ENCODE measurements at places on chromosomes 16 and 17.

DNA sequence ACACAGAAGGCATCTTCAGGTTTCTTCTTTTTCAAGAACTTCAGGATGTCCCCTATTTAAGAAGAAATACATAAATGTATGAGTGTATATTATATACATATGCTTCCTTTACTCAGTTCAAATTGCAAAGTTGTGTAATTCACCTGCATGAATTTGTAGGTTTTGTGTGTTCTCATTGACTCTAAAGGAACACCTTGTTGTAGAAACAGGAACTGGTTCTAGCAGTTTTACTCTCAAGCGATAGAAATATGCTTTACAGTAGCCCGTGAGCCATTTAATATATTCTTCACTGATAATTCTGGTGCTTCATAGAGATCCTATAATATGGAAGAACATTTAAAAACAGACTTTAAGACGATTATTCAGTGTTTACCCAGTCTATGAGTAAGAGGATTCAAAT, 53.3 kb upstream of the LRRC37A3 start:
- no peak for DNase-seq

DNA sequence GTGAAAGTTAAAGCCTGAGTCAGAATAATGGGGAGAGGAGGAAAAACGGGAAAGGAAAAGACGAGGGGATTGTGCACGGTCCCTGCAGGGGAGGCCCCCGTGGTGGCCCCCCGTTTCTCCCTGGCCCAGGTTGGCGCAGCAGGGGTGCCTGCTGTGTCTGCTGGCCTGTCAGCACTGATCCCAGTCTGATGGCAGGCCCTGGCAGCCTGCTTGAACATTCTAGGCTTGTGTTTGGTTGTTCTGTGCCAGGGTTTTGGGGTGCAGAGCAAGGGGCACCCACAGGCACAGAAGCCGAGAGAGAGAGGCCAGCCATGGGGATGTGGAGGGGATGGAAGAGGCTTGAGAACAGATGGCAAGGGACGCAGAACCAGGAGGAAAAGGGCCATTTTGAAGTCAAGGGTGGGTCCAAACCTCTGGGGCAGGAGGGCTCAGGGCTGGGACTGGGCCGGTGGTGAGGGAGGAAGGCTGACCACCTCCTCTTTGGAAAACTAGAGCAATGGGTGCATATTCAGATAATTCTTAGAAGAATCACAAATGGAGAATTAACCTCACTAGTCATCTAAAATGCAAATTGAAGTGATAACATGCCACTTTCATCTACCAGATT, 35.9 kb downstream of the TBX4 start:
- DNase-seq, result no peak

GRCh38 chr16:72018470-72018869, 9.9 kb downstream of the DHODH start:
- DNase-seq, result no peak

DNA sequence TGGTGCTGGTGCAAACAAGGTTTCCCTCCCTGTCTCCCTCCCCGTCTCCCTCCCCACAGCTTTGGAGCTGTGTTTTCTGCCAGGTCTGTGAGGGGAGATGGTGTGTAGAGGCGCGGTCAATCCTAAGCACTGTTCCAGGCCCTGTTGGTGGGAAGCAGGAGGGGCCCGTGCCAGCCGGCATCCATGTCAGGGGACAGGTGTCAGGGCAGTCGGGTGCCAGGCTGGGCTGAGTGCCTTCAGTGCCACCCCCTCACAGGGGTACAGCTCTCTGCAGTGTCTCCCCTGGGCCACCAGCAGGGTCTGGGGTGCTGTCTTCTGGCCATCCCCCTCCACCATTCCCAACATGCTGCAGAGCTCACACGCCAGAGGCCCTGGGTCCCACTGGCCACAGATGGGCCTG, 73.6 kb downstream of the KLHDC4 start:
- DNase-seq, result no peak

GRCh38 chr17:64596439-64596838, 65.7 kb downstream of the SMURF2 start:
- DNase-seq, result no peak

DNA sequence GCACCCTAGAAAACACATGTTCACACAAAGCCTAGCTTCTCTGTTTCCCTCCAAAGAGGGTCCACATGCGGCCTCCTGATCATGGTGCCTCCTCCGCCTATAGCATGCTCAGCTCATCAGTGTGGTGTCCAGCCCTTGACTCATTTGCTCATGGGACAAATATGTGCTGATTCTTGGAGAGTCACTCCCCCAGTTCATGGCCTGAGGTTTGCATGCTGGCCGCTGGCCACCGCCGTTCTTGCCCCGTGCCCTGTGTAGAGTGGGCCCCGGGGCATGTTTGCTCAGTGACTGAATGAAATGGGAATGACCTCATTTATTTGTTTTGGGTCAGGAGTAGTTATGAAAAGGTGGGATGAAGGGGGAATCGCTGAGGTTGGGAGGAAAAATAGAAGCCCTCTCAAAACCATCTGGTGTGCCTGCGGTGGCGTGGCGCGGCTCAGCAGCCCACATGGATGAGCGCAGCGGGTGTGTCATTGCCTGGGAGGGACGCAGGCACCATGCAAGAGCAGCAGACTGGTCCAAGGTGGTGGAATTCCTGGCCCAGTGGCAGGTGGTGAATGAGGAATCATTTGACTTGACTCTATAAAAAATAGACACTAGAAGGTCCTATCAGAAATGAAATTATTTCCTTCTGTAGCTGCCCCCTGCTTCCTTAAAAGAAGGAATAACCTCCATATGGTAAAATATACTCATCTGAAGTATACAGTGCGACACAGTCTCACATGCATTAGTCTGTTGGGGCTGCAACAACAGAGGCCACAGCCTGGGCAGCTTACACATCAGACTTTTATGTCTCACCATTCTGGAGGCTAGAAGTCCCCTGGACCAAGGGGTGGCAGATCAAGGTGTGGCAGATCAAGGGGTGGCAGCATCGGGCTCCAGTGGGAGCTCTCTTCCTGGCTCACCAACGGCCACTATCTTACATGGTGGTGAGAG, 31.7 kb downstream of the CRISPLD2 start:
- no peak for DNase-seq

DNA sequence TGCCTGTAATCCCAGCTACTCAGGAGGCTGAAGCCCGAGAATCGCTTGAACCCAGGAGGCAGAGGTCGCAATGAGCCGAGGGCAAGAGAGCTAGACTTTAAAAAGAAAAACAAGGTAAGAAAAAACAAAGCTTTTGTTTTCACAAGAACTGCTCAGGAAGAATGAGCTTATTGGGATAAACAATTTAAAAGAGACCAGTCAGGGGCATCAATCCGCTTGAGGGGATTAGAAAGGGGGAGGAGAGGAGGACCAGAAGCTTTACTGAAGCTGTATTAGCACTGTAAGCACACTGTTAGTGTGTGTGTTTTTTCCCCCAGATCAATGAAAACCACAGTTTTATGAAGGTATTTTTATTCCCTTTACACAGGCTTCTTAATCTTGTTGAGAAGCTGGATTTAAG, 8.8 kb downstream of the TMEM170A start:
- DNase-seq, result no peak

- no peak for DNase-seq
Measured at GRCh38 chr17:27748360-27748825, 51.9 kb downstream of the NOS2 start.

DNA sequence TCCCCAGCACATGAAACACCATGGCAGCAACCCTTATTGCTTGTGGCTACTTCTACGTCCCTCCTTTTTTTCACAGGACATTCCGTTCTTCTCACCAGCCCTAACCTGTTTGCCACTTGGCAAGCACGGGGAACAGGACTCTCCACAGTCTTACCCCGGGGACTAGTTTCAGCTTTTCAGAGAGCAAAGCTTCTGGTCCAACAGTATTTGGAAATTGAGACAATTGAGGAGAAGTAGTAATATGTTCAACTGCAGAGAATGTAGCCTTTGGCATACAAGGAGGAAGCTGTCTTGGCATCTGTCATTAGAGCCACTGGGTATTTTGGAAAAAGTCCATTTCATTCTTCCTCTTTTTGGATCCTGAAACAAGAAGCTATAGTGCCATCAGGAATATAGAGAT, 65.7 kb downstream of the MAP2K6 start:
- DNase-seq, result no peak

- DNase-seq, result no peak
Measured at GRCh38 chr16:46788891-46789474, 40.8 kb upstream of the MYLK3 start.

- DNase-seq, result no peak
Measured at GRCh38 chr16:12011565-12011964, 35.0 kb downstream of the SNX29 start.

GRCh38 chr17:50169121-50169764, 3.4 kb downstream of the SGCA start:
- DNase-seq, result no peak

DNA sequence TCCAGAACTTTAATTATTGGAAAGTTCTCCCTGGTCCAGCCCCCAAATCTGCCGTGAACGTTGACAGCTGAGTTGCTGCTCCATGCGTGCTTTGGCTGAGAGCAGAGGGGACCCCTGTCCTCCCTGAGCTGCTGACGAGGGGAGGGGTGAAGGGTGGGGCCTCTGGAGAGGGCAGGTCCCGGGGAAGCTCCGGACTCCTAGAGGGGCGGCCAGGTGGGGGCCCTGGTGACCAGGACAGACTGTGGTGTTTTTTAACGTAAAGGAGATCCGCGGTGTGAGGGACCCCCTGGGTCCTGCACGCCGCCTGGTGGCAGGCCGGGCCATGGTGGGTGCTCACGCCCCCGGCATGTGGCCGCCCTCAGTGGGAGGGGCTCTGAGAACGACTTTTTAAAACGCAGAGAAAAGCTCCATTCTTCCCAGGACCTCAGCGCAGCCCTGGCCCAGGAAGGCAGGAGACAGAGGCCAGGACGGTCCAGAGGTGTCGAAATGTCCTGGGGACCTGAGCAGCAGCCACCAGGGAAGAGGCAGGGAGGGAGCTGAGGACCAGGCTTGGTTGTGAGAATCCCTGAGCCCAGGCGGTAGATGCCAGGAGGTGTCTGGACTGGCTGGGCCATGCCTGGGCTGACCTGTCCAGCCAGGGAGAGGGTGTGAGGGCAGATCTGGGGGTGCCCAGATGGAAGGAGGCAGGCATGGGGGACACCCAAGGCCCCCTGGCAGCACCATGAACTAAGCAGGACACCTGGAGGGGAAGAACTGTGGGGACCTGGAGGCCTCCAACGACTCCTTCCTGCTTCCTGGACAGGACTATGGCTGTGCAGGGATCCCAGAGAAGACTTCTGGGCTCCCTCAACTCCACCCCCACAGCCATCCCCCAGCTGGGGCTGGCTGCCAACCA, at the start of gene MC1R:
MC1R (plus strand) TSS at position 410 of the 895 bp plus-strand sequence; CDS start at position 807, 397 bp downstream.
- no peak for DNase-seq

- DNase-seq, result no peak
Measured at GRCh38 chr16:70018254-70018653, 67.1 kb downstream of the CLEC18A start.

GRCh38 chr16:69537706-69538080, 28.1 kb upstream of the NFAT5 start:
- no peak for DNase-seq

- no peak for DNase-seq
Measured at GRCh38 chr16:84284154-84284722, 10.4 kb upstream of the WFDC1 start.

- no peak for DNase-seq
Measured at GRCh38 chr16:20327444-20328041, at the start of gene GP2. GP2 (minus strand) TSS chr16:20327513; CDS start chr16:20326431, 1,082 bp downstream.

DNA sequence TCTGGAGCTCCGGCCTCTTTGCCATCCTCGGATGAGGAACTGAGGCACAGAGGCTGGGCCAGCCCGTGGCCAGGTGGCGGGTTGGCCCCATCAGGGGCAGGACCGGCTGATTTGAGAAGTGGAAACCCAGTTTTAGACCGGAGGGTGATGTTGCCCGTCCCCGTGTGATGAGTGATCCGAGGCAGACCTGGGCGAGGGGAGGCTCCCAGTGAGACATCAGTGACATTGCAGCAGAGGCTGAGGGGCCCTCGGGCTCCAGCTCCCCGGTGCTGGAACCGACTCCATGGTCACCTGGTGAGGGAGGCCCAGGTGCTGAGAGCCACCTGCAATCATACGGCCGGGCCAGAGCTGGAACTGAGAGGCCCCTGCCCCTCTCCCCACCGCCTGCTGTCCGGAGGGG, 26.9 kb upstream of the CACNA1H start:
- DNase-seq, result no peak

GRCh38 chr16:56203052-56203451, 11.8 kb downstream of the GNAO1 start:
- no peak for DNase-seq

GRCh38 chr17:72077326-72077960, 43.4 kb upstream of the SOX9 start:
- no peak for DNase-seq

DNA sequence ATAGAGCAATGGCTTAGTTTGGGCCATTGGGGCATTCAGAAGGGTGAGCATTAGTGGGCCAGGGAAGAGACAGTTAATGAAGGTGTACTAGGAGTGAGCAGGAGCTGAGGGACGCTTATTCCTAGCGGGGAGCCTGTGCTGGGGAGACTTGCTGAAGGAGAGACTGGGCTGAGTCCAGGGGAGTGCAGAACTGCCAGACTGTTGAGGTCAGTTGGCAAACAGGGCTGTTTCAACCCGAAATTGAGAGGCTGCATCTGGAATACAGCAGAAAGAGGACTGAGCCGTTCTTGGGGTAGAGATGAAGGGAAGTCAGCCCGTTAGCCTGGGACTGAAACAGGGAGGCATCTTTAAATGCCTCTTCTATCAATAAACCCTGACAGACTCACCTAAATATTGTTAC, 33.2 kb downstream of the MAP2K6 start:
- DNase-seq, result no peak

GRCh38 chr16:19940195-19940594, 55.5 kb upstream of the GPRC5B start:
- no peak for DNase-seq

- DNase-seq, result no peak
Measured at GRCh38 chr17:62591333-62591732, 36.1 kb upstream of the MRC2 start.

DNA sequence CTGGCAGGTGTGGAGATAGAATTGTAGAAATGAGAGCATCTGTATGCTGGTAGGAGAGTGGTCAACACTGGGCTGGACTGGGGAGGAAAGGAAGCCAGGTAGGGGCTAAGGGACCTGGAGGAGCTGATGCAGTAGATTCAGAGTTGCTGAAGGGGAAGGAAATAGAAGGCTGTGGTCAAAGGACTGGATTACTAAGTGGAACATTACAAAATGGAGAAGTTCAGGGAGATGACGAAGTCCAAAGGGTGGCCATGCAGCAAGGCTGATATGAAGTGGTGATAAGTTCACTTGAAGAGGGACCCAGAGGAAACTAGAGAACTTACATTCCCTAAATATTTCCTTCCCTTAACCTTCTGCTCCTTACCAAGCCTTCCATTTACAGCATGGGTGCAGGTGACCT, 8.6 kb upstream of the CCL2 start:
- DNase-seq, result no peak

GRCh38 chr17:18141210-18141803, 32.8 kb downstream of the MYO15A start:
- no peak for DNase-seq
